ENCODE measurements at places on chromosomes 2 and 18.

GRCh38 chr2:64525317-64525613 lies 1.1 kb downstream of the AFTPH start:
- DNase-seq, result no peak

DNA sequence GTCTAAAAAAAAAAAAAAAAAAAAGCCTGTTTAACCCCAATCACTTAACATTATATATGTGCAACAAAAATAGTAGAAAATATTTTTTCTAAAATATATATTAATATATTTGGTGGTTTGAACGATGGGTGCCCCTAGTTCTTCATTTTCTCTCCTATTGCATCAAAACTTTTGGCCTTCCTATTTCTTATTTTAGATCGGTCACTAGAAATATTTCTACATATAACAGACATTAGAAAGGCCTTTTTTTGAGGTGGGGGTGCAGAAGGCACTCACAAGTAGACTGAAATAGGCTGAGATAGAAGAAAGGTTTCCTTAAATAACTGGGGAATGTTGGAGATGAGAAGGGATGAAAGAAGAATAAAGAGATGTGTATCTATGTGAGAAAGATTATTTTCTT lies 49.3 kb upstream of the AP1S3 start:
- no peak for DNase-seq

DNA sequence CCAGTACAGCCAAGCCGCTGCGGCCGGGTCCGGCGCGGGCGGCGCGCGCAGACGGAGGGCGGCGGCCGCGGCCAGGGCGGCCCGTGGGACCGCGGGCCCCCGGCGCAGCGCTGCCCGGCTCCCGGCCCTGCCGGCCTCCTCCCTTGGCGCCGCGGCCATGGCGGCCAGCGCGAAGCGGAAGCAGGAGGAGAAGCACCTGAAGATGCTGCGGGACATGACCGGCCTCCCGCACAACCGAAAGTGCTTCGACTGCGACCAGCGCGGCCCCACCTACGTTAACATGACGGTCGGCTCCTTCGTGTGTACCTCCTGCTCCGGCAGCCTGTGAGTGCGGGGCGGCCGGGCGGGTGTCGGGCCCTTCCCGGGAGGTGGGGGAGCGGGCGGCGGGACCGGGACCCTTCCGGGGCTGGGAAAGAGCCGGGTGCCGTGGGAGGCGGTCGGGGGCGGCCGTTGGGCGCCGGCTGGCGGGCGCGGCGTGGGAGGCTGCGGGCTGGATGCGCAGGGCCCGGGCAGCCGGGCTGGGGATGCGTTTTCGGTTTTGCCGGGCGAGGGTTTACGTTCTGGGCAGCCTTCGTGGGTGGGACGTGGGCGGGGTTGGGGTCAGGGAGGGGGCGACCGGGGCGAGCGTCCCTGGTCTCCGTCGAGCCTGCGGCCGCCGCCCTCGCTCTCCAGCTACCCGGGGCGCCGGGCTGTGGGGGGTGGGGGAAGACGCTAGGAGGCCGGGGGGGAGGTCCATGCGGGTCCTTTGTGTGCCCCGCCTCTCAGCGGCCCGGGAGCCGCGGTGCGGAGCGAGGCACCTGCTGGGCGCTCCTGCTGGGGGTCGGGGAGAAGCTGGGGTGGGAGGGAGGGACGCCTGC lies 537 bp downstream of the AGFG1 start:
- DNase-seq, result no peak

DNA sequence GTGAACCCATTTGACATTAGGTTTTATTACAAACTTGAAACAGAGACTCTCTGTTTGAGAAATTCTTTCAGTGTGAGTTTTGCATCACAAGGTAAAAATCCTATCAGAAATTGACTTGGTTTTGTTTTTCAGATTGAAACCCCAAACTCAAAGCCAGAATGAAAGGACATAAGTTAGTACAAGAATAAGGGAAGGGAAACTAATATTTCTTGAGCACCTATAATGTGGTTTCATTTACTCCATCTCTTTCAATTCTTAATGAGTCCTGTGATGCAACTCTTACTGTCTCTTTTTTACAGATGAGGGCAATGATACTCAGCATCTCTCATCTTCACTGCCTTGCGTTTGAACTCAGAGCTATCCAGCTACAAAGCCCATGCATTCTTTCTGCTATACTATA lies 210.0 kb upstream of the SIX3 start:
- DNase-seq, result no peak

- DNase-seq, result peak; percentile 19
Measured at GRCh38 chr2:112482309-112483041, 519 bp downstream of the TTL start.

DNA sequence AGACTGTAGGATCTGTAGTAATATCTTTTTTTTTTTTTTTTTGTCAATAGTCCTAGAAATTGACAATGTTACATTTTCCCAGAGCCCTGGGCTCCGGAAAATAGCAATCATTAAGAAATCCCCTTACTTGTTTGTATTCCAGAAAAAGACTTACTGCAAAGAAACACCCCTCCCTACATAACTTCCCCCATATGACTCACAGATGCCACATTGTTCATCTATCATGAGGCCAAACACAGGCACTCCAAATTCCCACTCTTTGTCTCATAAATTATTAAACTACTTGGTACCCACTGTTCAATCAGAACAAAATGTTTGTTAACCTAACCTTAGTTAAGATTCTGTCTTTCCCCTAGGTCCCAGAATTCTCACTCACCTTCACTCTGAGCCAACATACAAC lies 53.5 kb downstream of the TEX51 start:
- DNase-seq, result peak; percentile 18

GRCh38 chr2:157053876-157054275 lies 203.6 kb upstream of the GALNT5 start:
- no peak for DNase-seq

GRCh38 chr18:44887227-44887631 lies 206.5 kb downstream of the SETBP1 start:
- DNase-seq, result no peak

GRCh38 chr2:16625201-16625729 lies 40.4 kb downstream of the CYRIA start:
- DNase-seq, result peak; percentile 64

DNA sequence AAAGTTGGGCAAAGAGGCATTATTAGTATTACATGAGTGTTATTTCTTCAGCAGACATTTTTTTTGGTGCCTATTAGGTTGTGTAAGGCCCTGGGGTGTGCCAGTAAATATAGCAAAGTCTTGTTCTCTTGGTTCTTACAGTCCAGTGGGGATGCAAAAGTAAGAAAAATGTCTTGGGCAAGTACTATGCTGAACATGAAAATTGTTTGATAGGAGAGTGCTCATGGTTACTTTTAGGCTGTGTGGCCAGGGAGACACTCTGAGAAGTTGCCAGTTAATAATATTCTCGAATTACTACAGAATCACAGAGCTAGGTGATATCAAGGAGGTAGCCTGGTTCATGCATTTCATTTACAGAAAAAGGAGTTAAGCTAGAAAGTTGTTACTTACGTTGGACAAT lies 1.9 kb downstream of the AGFG1 start:
- no peak for DNase-seq

DNA sequence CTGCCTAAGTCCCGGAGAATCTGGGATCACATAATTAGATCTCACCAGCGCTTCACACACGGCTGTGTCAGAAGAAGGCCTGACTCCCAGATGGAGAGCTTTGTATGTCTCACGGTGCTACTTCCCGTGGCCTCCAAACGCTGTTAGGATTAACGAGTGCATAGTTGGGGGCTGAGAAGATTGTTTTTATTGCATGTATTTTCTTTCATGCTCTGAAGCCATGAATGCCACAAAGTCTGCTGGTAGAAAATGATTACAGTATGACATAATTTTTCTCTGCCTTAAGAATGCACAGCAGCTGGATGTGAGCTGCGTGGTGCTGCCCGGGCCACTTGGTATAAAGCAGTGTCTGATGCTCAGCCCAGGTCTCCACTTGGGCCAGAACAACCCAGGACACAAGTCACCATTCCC lies 166.5 kb downstream of the SEPTIN10 start:
- DNase-seq, result no peak

DNA sequence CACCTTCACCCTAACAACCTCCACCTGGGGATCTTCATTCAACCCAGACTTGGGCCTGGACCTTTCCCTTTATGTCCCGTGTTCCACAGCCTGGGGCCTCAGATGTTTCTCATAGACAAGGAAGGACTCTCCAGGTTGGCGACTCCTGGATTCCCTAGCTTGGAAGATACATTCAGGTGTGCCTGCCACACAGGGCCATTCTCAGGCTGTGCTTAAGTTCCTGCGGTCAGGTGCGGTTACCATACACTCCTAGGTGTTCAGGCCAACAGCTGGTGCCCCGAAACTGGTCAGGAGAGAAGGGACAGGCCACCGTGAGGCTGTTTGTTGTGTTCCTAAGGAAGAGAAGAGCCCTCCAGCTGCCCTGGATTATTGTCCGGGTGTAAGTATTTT lies 15.6 kb downstream of the SLC4A3 start:
- DNase-seq, result no peak

- DNase-seq, result no peak
Measured at GRCh38 chr2:239395524-239395923, 5.3 kb downstream of the HDAC4 start.

DNA sequence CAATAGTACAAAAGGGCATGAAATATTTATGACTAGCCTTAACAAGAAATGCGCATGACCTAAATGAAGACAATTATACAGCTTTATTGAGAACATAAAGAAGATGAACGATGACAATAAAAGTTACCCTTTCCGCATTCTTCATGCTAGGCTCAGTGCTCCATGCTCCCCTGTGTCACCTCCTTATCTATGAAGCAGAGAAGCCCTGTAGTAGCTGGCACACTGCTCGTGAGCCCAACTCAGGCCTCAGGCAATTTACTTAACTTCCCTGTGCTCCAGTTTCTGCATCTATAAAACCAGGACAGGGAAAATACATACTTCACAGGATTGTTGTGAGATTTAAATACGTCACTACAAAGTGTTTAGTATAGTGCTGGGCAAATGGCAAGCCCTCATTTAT lies 34.5 kb upstream of the NABP1 start:
- no peak for DNase-seq

GRCh38 chr2:118089139-118089800 lies 999 bp downstream of the INSIG2 start:
- no peak for DNase-seq

- no peak for DNase-seq
Measured at GRCh38 chr2:134124047-134124753, 129.7 kb upstream of the MGAT5 start.

- DNase-seq, result peak; percentile 27
Measured at GRCh38 chr2:23460228-23460627, 75.2 kb downstream of the KLHL29 start.

DNA sequence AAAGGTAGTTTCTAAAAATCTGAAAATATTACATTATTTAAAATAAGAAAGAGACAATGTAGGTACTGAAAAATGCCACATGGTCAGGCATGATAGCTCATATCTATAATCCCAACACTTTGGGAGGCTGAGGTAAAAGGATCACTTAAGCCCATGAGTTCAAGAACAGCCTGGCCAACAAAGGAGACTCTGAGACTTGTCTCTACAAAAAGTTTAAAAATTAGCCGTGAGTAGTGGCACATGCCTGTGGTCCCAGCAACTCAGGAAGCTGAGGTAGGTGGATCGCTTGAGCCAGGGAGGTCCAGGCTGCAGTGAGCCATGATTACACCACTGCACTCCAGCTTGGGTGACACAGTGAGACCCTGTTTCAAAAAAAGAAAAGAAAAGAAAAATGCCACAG lies 21.8 kb downstream of the ATAD2B start:
- DNase-seq, result no peak

- DNase-seq, result no peak
Measured at GRCh38 chr2:235506997-235507615, 13.3 kb downstream of the AGAP1 start.
